ENCODE measurements at places on chromosomes 2 and 18.

GRCh38 chr2:78127424-78127823, 605.2 kb upstream of the LRRTM4 start:
- no peak for DNase-seq

- DNase-seq: no peak
Observed at GRCh38 chr18:22678486-22678885, 254.6 kb upstream of the RBBP8 start.

DNA sequence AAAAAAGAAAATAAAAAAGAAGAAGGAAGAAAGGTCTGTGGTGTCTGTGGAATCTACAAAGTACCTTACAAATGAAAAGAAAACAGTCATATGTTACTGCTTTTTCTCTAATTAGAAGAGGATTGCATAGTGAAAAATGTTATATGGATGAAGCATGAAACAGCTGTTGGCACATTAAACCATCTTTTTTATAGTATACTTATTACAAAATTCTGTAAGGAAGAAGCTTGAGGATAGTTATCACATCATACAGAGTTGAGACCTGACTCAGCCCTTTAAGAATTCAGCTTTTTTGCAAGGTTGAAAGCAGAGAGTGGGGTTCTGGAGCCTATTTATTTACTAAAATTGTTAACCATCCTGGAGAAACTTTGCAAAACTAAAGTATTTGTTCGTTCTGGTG, 222.7 kb downstream of the PHLPP1 start:
- no peak for DNase-seq

- DNase-seq: no peak
Observed at GRCh38 chr18:54737986-54738385, 90.3 kb upstream of the RAB27B start.

- no peak for DNase-seq
Observed at GRCh38 chr2:64210816-64211215, 66.6 kb upstream of the PELI1 start.

- DNase-seq: no peak
Observed at GRCh38 chr18:76490670-76491472, 4.2 kb downstream of the ZNF516 start.

DNA sequence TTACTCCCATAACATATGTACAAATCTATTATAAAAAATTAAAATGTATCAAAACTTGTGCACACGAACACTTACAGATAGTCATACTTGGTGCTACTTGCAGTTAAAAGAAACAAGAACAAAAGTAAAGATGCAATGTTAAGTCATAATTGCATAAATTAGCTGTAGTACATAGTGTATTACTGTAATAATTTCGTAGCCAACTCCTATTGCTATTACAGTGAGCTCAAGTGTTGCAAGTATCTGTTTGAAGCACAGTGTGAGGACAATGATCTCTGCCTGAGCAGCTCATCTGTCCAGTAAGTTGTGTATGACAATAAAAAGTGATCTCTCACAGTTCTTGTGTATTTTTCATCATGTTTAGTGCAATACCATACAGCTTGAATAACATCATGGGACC, 7.5 kb upstream of the SERPINB13 start:
- no peak for DNase-seq

GRCh38 chr2:229873123-229873581, 48.7 kb downstream of the TRIP12 start:
- no peak for DNase-seq

GRCh38 chr2:187982668-187983067, 309.0 kb upstream of the GULP1 start:
- no peak for DNase-seq

DNA sequence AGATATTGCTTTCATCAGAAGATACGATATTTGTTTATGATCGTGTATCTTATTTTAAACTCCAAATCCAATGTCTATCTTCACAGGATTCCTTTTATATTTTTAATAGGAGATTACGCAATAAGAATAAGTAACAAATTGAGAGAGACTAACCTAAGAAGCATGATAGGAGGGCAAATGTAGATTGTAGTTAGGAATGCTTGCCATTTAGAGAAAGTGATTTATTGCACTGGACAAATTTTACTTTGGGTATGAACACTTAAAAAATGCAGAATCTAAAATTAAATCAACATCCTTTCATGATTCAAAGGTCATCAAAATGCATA, 563.4 kb upstream of the POU3F3 start:
- no peak for DNase-seq

DNA sequence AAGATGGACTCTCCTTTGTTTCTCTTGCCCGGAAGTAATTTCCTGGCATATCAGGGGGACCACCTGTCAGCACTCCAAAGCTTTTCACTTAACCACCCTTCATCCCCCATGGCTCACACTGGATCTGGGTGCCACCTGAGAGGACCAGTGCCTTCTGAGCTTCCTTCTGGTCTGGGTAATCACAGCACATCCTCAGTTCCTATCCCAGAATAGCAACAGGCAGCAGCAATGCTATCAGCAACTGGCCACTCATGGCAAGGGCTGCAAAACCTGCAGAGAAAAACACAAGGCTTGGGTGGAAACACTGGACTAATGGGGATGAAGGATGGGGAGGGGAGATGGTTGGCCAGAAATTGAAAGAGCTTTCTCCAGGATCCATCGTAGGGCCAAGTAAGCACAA, 59.9 kb upstream of the STPG4 start:
- no peak for DNase-seq

All from kidney capillary endothelial cell (primary cell).